ACHN (cell line): ENCODE measurements at places on chromosomes 6 and 20.

DNA sequence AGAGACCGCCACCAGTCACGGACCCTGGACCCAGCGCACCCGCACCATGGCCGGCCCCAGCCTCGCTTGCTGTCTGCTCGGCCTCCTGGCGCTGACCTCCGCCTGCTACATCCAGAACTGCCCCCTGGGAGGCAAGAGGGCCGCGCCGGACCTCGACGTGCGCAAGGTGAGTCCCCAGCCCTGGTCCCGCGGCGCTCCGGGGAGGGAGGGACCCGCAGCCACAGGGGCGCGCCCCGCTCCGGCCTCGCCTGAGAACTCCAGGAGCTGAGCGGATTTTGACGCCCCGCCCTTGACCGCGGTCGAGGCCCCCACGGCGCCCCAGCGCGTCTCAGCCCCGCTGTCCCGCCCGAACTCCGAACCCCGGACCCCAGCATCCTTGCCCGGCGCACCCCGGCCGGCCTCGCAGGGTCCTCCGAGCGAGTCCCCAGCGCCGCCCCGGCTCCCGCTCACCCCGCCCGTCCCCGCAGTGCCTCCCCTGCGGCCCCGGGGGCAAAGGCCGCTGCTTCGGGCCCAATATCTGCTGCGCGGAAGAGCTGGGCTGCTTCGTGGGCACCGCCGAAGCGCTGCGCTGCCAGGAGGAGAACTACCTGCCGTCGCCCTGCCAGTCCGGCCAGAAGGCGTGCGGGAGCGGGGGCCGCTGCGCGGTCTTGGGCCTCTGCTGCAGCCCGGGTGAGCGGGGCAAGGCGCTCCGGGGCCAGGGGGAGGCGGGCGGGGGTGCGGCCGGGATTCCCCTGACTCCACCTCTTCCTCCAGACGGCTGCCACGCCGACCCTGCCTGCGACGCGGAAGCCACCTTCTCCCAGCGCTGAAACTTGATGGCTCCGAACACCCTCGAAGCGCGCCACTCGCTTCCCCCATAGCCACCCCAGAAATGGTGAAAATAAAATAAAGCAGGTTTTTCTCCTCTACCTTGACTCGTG, at the start of gene OXT:
Gene OXT (plus strand): TSS at position 11 of the 920 bp plus-strand sequence. CDS start 36 bp downstream, at position 47.
- no peak for DNase-seq

DNA sequence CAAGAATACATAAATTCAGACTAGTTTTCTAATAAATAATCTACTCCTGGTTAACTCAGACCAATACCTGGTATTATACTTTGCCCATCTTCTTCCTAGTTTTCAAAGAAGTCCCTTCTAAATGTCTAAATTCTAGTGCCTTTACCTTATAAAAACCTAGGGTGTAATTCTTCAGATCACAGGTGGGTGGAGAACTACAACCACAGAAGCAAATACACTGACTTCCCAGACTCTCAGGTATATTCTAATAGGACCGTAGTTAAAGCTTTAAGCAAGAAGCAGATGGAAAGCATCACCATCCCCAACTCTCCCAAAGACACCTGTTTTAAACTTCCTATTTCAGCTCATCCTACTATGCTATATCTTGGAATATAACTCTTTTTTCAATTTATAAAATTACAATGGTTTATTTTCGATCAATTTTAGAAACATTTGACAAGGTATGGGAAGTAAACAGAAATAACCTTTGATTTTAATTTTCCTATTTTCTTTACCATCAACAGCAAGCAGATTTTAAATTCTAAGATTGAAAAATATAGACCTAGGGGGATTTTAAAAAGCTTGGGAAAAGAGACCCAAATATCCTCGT, 15.8 kb downstream of the MAN1A1 start:
- peak; percentile 19 for DNase-seq

- peak; percentile 78 for DNase-seq
Measured at GRCh38 chr6:166997768-166998255, 1.4 kb upstream of the CEP43 start.

DNA sequence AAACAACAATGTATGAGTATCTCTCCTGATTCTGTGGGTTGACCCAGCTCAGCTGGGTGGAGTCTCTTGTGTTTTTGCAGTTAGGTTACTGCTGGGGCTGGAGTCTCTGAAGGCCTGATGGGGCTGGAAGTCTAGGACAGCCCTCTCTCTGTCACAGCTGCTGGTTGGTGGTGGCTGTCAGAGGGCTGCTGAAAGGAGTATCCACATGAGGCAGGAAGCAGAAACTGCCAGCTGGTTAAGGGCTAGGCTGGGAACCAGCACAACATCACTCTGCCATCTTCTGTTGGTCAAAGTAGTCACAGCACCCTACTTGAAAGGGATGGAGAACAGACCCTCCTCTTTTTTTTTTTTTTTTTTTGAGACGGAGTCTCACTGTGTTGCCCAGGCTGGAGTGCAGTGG, 10.0 kb upstream of the PACSIN1 start:
- no peak for DNase-seq

DNA sequence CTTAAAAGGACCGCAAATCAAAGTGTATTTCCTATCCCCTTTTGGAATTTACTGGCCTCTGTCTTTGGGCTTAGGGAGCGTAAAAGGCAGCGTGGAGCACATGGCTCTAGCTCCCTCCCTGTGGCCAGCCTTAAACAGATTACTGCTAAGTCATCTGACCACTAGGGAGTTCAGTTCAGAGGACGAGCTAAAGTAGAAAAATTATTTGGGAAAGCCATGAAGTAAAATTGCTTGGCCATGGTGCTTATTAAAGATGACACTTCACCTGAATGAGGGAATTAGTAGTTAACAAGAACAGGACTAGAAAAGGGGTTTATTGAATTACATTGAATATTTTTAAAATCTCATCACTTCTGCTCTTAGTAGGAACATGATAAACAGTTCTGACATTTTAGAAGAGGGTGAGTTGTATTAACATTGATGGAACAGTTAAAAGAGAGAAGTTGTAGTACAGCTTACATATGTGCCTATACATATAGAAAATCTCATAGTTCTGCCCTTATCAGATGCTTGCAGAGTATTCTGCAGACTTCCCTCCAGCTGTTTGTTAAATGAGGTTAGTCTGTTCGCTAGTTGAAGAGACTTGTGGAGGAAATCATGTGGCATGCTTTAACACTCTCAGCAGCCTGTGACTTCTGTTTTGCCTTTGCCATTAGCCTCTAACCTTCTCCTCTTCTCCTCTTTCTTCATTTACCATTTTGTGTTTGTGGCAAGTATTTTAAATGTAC, 31.2 kb upstream of the MAPK13 start:
- no peak for DNase-seq

DNA sequence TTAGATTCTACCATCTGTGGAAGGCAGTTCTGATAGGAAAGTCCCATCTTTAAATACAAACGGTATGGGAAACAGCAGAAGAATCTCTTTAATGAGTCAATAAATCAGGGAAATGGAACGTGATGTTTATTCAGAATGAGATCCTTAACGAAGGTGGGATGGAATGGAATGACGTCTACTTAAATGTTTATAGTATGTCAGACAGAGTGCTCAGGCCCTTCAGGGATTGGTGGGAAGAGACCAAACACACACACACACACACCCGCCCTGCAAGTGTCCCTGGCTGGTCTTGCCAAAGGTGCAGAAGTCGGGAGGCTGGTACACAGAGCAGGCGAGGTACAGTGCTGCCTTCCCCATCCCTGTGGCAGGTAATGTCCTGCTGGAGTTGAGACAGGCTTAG, 164.0 kb downstream of the FARS2 start:
- DNase-seq: no peak

GRCh38 chr6:6033858-6034257, 27.1 kb upstream of the NRN1 start:
- no peak for DNase-seq

GRCh38 chr20:51828762-51829161, 26.4 kb upstream of the SALL4 start:
- DNase-seq: no peak

DNA sequence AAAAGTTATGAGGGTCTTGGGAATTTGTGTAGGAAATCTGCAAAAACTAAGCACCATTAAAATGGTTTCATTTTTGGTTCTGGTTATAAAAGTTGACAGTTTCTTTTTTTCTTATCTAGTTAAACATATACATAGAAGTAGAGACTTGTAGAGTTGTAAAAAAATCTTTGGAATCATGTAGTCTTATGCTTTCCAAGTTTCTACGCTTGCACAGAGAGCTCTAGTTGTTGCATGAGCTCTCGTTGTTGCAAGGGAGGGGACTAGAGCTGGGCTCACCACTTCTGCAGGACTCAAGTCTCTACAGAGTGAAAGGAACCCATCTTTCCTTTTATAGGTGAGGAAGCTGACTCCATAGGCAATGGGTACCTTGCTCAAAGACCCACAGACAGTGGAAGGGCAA, 21.6 kb upstream of the CCN2 start:
- no peak for DNase-seq

GRCh38 chr6:80156221-80156620, 49.8 kb downstream of the BCKDHB start:
- DNase-seq: no peak

DNA sequence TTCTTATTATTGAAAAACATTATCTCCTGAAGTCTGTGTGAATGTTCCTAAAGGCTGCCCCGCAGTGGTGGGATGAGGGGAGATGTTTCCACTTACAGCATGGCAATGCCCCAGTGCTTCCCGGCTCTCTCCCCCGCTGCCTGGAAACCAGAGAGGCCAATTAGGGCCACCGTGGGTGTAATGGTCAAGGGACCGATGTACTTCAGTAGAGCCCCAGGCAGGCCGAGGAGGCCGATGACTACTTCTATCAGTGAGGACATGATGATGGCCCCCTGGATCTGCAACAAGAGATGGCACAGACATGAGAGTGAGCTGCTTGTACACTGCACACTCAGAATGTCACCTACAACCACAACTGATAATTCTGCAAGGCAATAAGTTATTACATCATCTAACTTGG, 117.8 kb downstream of the SLC23A2 start:
- no peak for DNase-seq

DNA sequence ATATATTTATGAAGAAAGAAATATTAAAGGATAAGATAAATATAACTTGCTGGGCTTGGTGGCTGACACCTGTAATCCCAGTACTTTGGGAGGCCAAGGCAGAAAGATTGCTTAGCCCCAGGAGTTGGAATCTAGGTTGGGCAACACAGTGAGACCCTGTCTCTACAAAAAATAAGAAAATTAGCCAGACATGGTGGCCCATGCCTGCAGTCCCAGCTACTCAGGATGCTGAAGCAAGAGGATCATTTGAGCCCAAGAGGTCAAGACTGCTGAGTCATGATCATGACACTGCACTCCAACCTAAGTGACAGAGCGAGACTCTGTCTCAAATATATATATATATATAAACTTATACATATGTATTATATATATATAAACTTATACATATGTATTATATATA, 164.0 kb downstream of the MRPL14 start:
- DNase-seq: no peak

DNA sequence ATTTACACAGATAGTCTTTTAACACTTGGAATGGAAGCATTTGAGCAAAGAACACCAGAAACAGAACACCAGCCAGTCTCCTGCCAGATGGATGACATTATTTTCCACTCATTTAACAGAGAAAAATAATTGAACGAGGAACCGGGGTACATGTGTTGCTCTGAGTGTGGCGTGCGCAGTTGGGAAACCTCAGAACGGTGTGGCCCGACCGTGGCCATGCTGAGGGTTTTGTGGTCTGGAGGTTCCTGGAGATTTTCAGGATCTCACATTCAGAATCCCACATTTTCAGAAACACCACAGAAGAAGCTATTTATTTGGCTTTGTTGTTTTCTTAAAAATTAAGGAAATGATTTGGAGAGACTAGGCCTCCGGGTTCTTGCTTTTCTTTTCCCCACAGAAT, 126.9 kb upstream of the QKI start:
- no peak for DNase-seq

- DNase-seq: no peak
Measured at GRCh38 chr6:109379711-109380110, 2.6 kb downstream of the CD164 start.

- DNase-seq: peak; percentile 63
Measured at GRCh38 chr20:57381596-57382503, 9.3 kb upstream of the RBM38 start.

- no peak for DNase-seq
Measured at GRCh38 chr6:139060332-139060731, 31.8 kb downstream of the ABRACL start.

- DNase-seq: no peak
Measured at GRCh38 chr6:56193846-56194245, 53.5 kb downstream of the COL21A1 start.

GRCh38 chr6:157952861-157953351, 28.8 kb upstream of the SYNJ2 start:
- DNase-seq: no peak

GRCh38 chr20:5222919-5223634, 93.7 kb downstream of the PROKR2 start:
- DNase-seq: peak; percentile 52

GRCh38 chr6:13851330-13851729, 37.0 kb upstream of the MCUR1 start:
- DNase-seq: no peak

DNA sequence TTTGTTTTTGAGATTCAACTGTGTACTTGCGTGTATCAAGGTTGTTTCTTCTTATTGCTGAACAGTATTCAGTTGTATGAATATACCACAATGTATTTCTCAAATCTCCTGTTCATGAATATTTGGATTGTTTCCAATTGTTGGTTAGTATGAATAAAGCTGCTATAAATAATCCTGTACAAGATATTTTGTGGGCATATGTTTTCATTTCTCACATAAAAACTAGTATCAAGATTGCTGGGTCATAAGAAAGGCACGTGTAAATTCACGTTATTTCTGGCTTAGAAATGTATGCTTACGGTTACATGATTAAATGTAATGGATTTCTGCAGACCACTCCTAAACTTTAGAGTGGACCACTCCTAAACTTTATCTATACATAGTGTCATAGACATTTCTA, 96.6 kb downstream of the BTBD3 start:
- DNase-seq: no peak

DNA sequence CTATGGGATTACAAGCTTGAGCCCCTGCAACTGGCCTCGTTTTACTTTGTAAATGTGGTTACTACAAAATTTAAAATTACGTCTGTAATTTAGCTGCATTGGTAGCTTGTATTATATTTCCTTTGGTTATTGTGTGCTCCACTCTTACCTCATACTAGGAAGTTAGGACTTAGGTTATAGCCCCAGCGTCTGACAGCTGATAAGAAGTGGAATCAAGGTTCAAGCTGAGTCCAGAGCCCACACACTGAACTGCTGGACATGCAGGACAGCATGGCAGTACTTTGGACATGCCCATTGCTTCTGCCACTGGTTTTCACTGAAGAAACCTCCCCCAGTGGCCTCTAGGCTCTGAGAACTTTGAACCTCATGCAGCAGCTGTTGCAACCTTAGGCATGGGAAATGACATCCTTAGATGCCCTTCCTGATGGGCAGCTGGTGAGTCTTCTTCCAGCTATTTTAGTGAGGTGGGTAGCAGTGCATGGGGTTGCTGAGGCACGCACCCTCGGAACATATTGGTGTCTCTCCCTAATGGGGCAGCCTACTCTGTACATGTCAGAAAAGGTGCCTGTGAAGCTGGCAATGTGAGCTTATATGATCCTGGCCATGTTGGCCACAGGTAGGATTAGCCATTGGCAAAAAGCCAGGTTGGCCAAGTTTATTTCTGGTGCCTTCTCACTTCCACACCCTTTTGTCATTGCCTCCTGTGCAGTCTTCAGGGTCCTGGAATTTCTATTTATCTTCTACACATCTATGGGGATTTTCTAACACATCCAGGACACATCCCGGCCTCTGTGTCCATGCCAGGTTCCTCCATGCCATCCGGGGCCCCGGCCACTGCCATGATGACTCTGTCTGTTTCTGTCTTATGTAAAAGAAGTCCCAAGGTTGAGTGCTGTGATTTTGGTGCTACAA, 85.3 kb downstream of the CDS2 start:
- no peak for DNase-seq
